ENCODE measurements at places on chromosomes 2 and 18. TPM values are rescaled to one million over a fixed set of nuclear protein-coding genes. Genes with fewer than 3 reads are reported as not detected.

ERBB4 gene
- total RNA-seq = 0.07 TPM

MATN3 gene
- total RNA-seq = 0.13 TPM

TIGD1 gene
- 3.0 TPM for total RNA-seq

SPP2 gene
- not detected for total RNA-seq

GRCh38 chr18:71443706-71444480, 1100.2 kb downstream of the CBLN2 start:
- H3K4me3 ChIP-seq = no peak overlapping the region
- H3K4me1 ChIP-seq = no peaks in the 10 kb centered on the region
- no peak for DNase-seq
- no peaks in the 10 kb centered on the region for H3K36me3 ChIP-seq
- no peak overlapping the region for H3K27ac ChIP-seq

DNA sequence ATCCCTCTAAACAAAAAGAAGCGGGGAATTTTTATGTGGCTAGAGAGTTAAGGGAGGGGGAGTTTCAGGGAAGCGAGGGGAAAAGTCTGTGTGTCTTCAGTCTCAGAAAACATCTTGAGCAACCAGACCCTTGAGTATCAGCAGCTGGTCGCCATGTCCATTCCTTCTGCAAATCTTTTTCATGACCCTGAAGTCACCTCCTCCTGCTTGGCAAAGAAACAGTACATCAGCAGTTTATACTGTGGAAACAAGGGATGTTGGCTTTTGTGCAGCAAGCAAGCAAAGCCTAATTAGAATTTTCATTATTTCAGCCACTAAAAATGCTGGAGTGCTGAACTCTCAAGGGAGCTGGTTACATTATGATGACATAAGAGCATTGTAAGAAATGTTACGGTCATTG, 187.4 kb upstream of the SLC8A1 start:
- no peak overlapping the region for H3K4me3 ChIP-seq
- H3K4me1 ChIP-seq = no peaks in the 10 kb centered on the region
- no peaks in the 10 kb centered on the region for H3K36me3 ChIP-seq
- H3K27me3 ChIP-seq = no peaks in the 10 kb centered on the region

DNA sequence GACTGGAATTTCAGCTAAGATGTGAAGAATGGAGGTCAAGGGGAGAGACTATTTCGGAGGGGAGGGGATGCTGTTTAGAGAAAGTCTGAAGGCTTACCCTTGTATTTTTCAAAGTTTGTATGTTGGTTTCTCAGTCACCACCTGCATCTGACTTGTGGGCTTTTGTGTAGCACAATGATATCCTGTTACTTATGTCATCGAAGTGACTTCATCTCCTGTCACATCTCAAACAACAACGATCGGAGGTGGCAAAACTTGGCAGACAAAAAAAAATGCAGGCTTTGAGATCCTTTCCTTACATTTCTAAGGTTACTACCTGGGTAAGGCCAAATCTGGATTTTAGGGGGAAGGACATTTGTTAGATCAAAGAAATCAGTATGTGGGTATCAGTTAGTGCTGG, 11.7 kb upstream of the CXCR4 start:
- no peak overlapping the region for H3K4me3 ChIP-seq
- no peak for DNase-seq
- H3K4me1 ChIP-seq = no peaks in the 10 kb centered on the region
- H3K27me3 ChIP-seq = no peaks in the 10 kb centered on the region
- no peak overlapping the region for H3K27ac ChIP-seq

DNA sequence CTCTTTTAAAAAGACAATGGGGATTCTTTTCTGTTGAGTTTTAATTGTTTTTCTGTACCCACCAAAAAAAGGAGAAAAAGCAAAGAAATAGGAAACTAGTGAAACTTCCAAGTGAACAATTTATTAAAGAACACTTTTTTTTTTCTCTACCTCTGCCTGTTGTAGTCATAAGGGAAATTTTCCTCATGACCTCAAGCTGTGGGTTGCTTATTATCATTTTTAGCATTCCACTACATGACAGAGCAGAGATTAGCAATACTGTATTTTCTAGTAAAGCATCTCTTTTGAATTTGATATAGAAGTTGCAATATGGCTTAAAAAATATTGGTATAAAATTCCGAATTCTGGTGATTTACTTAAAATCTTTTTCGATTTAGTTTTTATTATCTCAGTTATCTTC, 87.9 kb upstream of the LRRTM1 start:
- no peak overlapping the region for H3K27ac ChIP-seq
- H3K36me3 ChIP-seq = no peaks in the 10 kb centered on the region
- H3K4me3 ChIP-seq = no peak overlapping the region
- DNase-seq = no peak
- H3K4me1 ChIP-seq = no peaks in the 10 kb centered on the region
- H3K27me3 ChIP-seq = no peaks in the 10 kb centered on the region

DNA sequence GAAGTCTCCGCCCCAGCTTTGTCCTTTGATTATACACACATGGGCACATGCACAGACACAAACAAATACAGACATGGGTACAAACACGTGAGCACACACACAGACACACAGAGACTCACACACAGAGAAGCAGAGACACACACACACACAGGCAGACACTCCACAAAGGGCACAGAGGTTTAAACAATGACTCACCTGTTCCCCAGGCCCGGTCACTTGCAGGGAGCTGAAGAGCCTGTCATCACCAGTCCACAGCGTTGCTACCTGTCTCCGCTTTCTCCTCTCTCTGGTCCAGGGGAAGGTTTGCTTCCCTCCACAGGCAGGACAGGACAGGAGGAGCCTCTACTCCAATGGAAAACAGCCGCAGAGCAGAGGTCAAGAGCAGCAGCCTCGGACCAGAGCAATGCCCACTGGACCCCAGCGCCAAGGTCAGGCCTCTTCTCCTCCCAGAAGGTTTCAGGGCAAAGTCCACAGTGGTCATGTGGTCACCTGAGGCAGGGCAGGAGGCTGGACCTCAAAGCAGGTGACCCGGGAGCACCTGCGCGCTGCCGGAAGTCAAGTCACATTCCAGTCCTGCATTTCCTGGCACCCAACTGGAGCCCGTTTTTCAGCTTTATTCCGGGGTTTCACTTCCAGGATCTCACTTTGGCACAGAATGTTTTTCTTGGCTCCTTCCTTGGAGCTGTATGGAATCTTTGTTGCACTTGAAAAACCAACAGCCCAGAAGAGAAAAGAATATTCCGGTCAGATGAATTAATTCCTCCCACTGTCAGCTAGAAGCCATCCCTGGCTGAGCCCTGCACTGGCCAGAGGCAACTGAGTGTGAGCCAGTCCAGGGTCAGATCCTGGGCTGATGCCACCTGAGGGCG, at the start of gene RAB17:
Gene RAB17, minus strand, starts transcription at position 463 of the 869 bp plus-strand sequence. CDS start 4,580 bp downstream, outside the sequence.
- no peaks in the 10 kb centered on the region for H3K27me3 ChIP-seq
- peak; percentile 91 for DNase-seq
- no peaks in the 10 kb centered on the region for H3K36me3 ChIP-seq
- H3K4me1 ChIP-seq = no peaks in the 10 kb centered on the region

DNA sequence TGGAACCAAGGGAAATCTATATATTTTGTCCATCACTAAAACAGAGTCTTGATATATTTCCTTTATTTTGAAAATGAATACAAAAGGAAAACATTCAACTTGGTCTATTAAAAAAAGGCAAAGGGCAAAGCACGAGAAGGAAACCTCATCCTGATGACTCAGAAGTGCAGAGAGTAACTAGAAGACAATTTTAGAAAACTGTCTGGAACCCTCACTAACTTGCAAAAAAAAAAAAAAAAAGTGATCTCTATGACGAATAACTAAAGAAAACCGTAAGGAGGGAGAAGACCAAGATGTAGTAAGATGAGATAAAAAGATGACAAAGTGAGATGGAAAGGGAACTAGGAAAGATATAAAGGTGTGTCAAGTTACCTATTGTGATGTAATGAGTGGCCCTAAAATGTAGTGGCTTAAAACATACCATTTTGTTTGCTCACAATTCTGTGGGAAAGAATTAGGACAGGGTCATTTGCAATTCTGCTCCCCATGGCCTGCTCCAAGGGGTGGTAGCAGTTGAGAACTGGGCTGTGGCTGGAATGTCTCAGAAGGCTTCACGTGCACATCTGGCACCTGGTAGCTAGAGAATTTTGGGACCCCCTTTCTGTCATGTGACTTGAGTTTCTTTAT, 303.0 kb downstream of the DYSF start:
- H3K27ac ChIP-seq = no peak overlapping the region
- H3K4me3 ChIP-seq = no peak overlapping the region

DNA sequence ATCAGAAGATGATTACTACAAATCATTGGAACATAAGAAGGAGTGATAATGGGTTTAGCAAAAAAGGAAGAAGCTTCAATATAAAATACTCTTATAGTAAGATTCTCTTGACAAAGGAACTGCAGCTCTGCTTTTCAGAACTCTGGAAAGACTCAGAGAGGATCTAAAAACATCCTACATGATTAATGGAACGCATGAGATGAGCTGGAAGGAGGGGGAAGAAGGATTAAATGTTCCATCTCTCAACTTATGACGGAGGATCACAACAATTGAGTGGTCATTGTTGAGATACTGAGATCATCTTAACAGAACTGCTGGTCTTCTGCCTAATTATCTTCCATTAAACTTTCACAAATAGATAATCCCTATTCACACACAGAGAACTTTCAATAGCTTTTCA, 267.5 kb upstream of the SLC8A1 start:
- DNase-seq = no peak
- H3K27ac ChIP-seq = no peak overlapping the region
- no peaks in the 10 kb centered on the region for H3K4me1 ChIP-seq
- no peak overlapping the region for H3K4me3 ChIP-seq
- H3K36me3 ChIP-seq = no peaks in the 10 kb centered on the region

GRCh38 chr2:99863236-99863902, 279.0 kb downstream of the AFF3 start:
- H3K36me3 ChIP-seq = no peaks in the 10 kb centered on the region
- no peaks in the 10 kb centered on the region for H3K27me3 ChIP-seq
- no peaks in the 10 kb centered on the region for H3K4me1 ChIP-seq
- no peak overlapping the region for H3K27ac ChIP-seq
- no peak overlapping the region for H3K4me3 ChIP-seq

- H3K4me3 ChIP-seq = no peak overlapping the region
- DNase-seq = peak; percentile 75
- H3K27ac ChIP-seq = no peak overlapping the region
- H3K36me3 ChIP-seq = no peaks in the 10 kb centered on the region
Observed at GRCh38 chr18:48002933-48003365, 72.5 kb upstream of the SMAD2 start.
